ENCODE measurements at places on chromosomes 5 and 9.

- no peak for DNase-seq
These were observed 8.6 kb downstream of the PCA3 start for GRCh38 chr9:76772686-76773445.

- no peak for DNase-seq
These were observed 9.4 kb upstream of the TENT4A start for GRCh38 chr5:6703806-6704205.

- DNase-seq = no peak
These were observed 376.6 kb downstream of the PTPRD start for GRCh38 chr9:10236161-10236560.

DNA sequence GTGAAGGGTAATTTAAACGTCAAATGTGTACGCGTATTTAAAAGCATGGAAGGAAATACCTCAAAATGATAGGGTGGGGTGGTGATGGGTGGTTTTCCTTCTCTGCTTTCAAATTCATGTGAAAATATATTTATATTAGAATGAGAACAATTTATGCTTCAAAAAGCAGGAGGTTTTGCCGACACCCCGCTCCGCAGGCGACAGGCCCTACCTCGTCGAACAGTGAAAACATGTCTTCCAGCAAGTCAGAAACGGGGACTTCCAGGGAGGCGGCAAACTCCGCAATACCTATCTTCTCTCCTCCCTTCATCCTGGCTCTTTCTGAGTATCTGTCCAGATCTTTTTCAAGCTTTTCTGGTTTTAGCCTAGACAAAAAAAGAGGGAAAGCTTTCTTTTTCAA, 28.5 kb upstream of the SLC6A3 start:
- no peak for DNase-seq

DNA sequence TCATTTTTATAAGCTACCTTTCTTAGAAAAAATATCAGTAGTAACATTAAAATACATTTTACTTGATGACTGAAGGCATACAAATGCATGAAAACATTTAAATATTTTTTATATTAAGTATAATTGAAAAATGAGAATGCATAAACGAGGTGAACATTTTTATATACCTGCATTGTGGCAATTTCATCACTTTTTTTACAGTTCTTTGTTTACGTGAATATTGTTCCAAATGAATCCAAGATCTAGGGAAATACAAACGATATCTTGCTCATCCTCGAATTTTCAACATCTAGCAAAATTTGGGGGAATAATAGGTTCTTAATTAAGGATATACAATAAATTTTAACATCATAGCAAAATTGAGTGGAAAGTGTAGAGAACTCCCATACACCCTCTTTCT, 45.5 kb upstream of the ALDH1A1 start:
- DNase-seq = no peak

- no peak for DNase-seq
These were observed 98.1 kb downstream of the KDM4C start for GRCh38 chr9:6855860-6856259.

DNA sequence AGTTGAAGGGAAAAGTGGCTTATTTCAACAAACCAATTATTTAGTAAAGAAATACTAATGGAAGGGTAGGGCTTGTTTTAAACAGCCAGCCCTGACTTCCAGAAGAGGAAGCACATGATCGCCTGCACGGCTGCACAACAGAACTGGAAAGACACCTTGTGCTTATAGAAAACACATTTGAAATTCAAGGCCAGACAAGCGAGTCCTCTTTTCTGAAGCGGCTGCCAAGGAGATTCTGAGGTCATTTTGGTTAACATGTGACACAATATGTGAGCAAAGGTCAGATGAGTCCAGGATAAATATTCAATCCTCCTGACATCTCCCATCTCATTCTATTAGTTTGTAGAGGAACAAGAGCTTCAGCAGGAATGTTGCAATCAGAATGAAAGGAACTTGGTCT, 461.4 kb upstream of the ST8SIA4 start:
- DNase-seq = no peak

DNA sequence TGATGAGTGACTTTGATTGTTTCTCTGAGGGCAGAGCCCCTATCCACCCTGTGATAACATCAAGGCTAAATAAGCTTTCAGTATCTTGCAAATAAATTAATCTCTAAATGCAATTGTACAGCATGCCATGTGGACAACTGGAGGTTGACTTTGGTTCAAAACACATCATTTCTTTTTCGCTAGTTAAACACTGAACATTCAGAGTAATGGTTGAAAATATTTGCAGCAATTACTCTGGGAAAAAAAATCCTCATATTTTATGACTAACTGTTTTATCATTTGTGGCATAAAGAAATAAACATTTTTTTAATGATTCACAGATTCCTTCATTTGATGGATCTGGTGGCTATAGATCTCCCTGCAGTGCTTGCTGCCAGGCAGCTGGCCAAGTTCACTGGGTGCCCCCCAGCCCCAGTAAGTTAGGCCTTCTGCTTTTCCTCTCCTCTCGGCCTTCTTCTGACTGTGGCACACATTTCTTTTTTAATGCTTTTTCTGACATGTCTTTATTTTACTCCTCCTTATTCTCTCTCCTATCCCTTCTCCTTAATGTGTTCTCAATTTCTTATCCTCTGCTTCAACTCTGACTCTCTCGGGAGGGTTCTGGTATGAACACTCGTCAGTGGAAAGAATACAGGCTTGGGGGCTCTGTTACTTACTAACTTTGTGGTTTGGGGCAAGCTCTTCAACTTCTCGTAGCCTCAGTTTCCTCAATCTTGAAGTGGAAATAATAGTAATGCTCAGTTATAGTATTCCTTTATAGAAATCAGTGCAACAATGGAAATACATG, 69.6 kb downstream of the ADAMTSL1 start:
- DNase-seq = no peak

DNA sequence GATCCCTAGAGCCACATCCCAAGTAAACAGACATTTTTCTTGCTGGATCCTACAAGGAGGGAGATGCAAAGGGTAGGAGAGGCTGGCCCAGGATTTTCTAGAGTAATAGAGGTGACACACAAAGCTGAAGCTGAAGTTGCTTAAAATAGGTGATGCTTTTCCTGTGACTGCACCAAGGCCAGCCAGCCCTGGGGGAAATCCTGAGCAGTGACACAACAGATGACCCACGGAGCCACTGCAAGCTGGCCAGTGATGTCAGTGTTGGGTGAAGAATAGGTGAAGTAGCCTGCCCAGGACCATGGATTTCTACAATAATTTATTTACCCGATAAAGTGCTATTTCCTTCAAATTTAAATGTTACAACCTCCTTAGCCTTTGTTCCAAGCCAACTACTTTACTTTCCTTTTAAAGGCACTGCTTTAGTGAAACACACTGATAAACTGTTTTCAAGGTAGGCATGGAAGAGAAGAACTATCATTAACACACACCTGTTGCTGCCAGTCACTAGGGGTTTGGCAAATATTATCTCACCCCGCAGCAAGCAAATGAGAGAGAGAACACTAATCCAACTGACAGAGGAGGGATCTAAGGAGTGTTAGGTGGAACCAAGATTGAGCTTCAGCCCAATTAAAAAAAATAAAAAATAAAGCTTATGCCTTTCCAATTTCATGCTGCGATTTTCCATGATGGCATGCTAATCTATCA, 123.5 kb downstream of the CTNND2 start:
- no peak for DNase-seq

- DNase-seq = no peak
These were observed 15.0 kb downstream of the CYFIP2 start for GRCh38 chr5:157280927-157281326.

DNA sequence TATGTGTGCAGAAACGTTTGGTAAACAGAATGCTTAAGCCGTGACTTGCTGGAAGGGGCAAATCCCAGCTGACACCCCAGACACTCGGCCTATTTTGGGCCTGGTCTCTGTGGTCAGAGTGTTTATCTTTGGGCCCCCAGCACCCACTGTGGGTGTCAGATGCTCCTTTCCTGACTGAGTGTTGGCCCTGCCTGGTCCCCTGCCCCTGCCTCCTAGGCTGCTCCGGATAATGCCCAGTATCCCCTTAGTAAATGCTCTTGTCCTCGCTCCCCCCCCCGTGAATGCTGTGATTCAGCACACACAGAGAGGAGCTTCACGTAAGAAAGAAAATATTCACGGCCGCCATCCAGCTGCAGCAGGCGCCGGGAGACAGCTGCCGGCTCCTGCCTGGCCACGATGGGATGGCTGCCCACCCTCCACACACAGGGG, 11.3 kb upstream of the ANGPTL2 start:
- no peak for DNase-seq
